Lung (tissue), 17 donors: ENCODE measurements at places on chromosomes 6 and 20. TPM values are rescaled to one million over a fixed set of nuclear protein-coding genes. Genes with fewer than 3 reads are reported as not detected.
A peak's percentile ranks its signal among the peaks of the same experiment; 100 is the strongest.

TEAD3 gene
- 19.2 TPM for total RNA-seq

DOK5 gene
- total RNA-seq, result 0.55 TPM

RAET1G gene
- 0.61 TPM for total RNA-seq

OR2H2 gene
- not detected for total RNA-seq

SH3BGRL2 gene
- 19.6 TPM for total RNA-seq

- DNase-seq, result peak; percentile 20
- H3K4me3 ChIP-seq, result no peak overlapping the region
- H3K27ac ChIP-seq, result peak overlapping the region; percentile 74
- H3K27me3 ChIP-seq, result no peaks in the 10 kb centered on the region
Observed at GRCh38 chr20:5080384-5080877, 39.3 kb downstream of the PCNA start.

DNA sequence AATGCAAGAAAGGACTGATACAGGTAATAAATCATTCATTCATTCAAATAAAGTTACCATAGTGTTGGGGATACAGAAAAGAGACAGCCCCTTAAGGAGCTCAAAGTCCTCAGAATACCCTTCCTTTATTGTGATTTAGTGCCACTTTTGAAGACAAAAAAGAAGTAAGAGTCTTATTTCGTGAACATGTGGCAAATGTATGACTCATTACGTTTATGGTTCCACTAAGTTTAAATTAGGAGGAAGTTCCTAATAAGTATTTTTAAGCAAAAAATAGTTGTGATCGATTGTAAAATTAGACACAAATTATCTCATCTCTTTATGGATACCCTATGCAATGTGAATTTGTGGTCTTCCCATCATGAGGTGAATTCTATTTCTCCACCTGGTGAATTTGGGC is 38.5 kb upstream of the GCLC start:
- no peak overlapping the region for H3K4me3 ChIP-seq
- peaks cover 34% of the 10 kb centered on the region for H3K4me1 ChIP-seq
- H3K27ac ChIP-seq, result no peak overlapping the region
- no peak for DNase-seq
- no peaks in the 10 kb centered on the region for H3K27me3 ChIP-seq

GRCh38 chr6:32188381-32189068 is 1.5 kb downstream of the PBX2 start:
- DNase-seq, result no peak
- no peaks in the 10 kb centered on the region for H3K27me3 ChIP-seq
- H3K27ac ChIP-seq, result peak overlapping the region; percentile 69
- H3K4me1 ChIP-seq, result peaks cover 19% of the 10 kb centered on the region
- H3K4me3 ChIP-seq, result peak overlapping the region; percentile 60

- no peak overlapping the region for H3K4me3 ChIP-seq
- DNase-seq, result peak; percentile 71
- no peaks in the 10 kb centered on the region for H3K36me3 ChIP-seq
- no peaks in the 10 kb centered on the region for H3K4me1 ChIP-seq
Observed at GRCh38 chr6:1024587-1024986, 287.3 kb upstream of the FOXQ1 start.
